ENCODE measurements at places on chromosomes 12 and 14. TPM values are rescaled to one million over a fixed set of nuclear protein-coding genes. Genes with fewer than 3 reads are reported as not detected.

GRCh38 chr12:32586390-32586789 lies 92.7 kb upstream of the DNM1L start:
- DNase-seq = no peak

DNA sequence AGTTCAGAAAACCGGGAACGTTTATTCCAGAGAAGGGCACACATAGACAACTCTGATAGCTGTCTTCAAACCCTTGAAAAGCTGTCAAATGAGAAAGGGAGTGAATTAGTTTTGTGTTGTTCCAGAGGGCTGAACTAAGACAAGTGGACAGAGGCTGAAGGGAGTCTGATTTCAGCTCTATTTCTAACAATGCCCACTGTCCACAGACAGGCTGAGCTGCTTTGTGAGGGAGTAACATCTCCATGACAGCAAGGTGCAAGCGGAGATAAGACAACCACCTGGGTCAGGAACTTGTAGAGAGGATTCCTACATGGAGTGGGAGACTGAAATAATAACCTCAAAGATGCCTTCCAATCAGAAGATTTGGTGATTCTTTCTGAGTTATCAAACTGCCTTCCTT lies 25.6 kb upstream of the PARP11 start:
- DNase-seq = no peak

DNA sequence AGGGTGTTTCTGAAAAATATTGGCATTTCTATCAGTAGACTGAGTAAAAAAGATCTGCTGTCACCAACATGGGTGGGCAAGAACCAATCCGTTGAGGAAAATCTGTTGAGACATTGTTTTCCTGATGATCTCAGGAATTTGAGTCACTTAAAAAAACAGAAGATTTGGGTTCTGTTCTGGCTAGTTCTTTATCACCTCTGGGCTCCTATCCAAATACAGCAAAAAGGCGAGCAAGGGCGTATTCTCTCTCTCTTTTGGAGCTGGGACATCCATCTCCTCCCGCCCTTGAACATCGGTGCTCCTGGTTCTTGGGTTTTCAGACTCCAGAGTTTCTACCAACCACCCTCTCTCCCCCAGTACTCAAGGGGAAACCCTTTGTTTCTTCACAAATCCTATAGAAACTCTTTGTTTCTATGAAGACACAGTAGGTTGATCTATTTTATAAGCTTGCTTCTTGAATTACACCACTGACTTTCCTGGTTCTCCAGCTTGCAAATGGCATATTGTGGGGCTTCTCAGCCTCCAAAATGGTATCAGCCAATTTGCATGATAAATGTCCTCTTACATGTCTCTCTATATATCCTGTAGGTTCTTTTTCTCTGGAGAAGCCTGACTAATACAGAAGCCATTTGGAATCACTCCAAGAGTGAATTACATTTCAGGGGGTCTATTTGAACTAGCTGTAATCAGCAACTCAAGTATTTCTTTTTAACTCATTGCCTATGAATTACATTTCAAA lies 263.9 kb upstream of the TMTC1 start:
- peak; percentile 58 for DNase-seq

GRCh38 chr12:39426636-39427240 lies 16.2 kb downstream of the KIF21A start:
- no peak for DNase-seq

DNA sequence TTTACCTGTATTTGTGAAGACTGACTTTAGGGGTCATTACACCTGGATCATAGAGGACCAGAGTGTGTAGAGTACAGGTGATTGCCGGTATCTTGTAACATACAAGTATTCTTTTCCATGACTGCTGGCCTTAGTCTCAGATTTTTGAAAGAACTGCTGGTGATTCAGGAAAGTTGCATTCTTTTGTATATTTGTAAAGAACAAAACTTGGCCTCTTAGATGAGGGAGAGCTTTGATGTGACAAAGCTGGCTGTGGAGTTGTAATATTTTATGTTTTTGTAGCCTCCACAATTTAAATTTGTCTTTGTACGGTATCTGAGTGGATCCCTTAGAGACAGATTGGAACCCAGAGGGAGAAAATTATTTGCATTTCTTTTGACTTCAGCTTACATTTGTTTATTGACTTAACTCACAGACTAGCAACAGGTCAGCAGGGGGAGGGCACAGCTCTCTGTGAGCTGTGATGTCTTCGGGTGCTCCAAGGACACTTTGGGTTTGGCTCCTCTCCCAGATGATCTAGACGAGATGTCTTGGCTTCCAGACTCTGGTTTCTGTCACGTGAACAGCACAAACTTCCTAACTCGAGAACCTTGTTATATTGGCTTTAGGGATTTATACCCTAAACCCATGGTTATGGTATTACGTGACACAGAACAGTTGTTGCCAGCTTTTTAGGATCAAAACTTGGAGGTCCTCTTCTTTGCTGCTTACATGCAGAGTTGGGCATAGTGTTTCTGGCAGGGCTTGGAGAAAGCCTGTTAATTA lies 65.9 kb downstream of the DAAM1 start:
- peak; percentile 88 for DNase-seq

DNA sequence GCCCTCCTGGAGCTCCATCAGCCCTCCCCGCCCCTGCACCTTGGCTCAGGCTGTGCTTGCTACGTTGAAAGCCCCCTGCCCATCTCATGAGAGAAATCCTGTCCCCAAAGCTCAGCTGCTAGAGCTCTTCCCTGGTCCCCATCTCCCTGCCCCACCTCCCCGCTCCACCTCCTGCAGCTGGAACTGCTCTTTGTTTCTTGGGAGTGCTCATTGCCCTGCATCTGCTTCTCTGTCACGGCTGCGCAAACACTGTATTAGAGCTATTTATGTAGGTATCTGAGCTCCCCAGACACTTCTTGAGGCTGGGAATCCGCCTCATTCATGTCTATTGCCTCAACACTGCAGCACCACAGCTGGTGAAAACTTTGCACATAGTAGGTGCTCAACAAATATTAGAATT lies 32.8 kb upstream of the PRIMA1 start:
- DNase-seq = no peak

DNA sequence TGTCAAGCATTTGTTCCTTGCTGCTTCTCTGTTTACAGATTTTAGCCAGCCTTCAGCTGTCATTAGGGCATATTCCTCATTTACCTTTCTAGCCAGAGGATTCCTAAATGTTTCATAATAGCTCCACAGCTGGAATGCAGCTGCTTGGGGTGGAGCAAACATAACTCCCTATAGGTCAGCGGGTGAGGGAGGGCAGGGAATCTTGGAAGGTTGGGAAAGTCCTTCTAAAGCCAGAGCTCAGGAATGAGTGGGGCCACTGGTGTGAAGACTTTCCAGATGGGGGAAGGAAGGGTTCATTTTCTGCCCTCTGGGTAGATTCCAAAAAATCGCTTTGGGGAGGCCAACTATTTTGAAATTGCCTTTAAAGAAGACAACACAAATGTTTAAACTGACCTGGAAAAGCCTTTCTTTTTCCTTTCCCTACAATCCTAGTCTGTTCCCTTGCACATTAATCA lies 16.3 kb upstream of the IRF2BPL start:
- DNase-seq = no peak

- DNase-seq = no peak
Measured at GRCh38 chr14:20489093-20489994, 16.0 kb upstream of the RNASE10 start.

DNA sequence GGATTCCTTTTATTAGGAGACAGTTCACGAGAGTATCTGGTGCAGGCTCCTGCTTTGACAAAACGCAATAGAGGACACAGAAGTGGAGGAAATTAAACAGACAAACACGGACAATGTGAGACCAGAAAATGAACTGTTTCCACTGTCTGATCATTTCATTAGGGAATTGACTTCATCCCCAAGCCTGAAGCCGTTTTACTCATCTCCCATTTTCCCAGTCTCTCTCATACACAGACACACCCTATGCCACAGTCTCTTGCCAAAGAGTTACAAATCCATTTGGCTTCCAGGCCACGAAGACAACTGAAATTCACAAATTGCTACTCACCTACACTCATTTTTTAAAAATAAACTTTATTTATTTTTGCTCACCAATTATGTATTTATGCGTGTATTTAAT lies 1087.8 kb upstream of the TMEM132C start:
- no peak for DNase-seq

- DNase-seq = no peak
Measured at GRCh38 chr12:18430425-18431048, 169.2 kb downstream of the PIK3C2G start.

DNA sequence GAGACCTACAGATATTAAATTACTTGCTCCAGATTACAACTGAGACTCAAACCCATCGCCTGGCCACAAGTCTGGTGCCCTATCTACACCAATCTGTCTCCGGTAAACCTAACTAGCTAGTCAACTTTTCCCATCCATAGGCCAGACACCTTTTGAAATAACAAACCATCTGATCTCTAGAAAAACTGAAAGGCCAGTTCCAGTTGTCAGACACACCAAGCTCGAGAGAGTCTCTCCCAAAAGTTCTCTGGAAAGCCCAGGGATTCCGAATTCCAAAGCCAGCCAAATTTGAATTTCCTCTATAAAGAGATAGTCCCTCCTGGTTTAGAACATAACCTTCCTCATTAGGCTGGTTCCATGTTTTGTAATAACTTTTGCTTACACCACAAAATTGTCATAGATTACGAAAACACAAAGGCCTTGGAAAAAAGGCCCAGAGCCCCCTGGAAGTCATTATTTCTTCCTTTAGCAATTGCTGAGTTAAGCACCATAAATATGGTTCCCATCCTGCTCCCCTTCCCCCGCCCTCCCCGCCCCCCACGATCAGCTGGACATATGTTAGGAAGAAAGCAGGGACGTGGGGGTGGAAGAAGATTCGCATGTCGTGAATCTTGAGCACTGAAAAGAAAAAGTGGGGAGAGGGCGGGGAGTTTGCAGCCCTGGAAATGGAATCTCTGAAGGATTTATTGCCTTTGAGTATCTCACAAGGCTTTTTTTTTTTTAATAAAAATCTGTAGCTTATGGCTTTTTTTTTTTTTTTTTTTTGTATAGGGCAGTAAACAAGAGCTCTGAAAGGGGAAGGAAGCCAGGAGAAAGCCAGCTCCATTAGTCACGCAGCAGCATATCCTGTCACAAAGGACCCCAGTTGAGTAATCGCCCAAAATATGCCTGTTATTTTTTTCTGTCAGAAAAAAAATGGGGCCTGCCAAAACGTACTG lies 110.4 kb downstream of the ZFP36L1 start:
- peak; percentile 97 for DNase-seq

- no peak for DNase-seq
Measured at GRCh38 chr14:23415821-23416778, 8.0 kb upstream of the MYH6 start.

- DNase-seq = no peak
Measured at GRCh38 chr12:107761502-107761904, 566 bp upstream of the PRDM4 start.

- DNase-seq = no peak
Measured at GRCh38 chr14:99728981-99729451, 44.9 kb downstream of the CYP46A1 start.

DNA sequence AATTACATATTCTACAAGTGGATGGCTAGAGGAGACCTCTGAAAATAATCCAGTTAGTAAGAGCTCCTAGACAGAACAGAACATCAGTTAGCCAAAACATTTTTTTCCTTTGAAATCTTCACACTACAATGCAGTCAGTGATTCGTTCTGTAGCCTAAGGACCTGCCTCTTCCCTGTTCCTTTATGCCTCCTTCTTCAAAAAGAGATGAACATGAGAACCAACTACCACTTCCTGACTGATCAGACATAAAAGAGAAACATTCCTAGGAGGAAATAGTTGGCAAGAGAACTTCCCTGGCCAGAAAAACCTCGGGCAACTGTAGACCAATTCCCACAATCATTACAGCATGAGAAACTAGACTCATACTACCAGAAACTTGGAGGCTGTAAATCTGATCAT lies 29.4 kb downstream of the ITPR2 start:
- no peak for DNase-seq

GRCh38 chr12:106195621-106196027 lies 52.2 kb downstream of the CKAP4 start:
- DNase-seq = peak; percentile 46

DNA sequence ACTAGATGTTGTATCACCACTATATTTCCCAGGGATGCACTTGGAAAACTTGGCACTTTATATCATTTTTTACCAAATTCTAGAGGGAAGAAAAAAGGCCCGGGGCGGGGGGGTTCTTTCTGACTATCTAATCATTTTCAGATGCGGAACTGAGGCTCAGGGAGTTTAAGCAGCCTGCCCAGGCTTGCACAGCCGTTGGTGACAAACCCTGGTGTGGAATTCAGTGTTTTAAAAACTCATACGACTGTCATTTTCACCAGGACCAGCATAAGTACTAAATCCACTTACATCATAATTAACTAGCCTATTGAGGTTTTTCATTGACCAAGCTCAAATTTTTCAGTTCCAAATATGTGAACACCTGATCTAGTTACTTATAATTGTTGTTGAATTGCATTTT lies 181.0 kb downstream of the IPO8 start:
- no peak for DNase-seq

Gene KCNH3
- polyA plus RNA-seq = 1.3 TPM

Gene DHRS7
- polyA plus RNA-seq = 90.7 TPM

Gene RD3L
- polyA plus RNA-seq = not detected

Gene PROX2
- 1.1 TPM for polyA plus RNA-seq

Gene TAS2R31
- polyA plus RNA-seq = 0.74 TPM

Gene SLC8A3
- 9.8 TPM for polyA plus RNA-seq

Gene PARP2
- 26.2 TPM for polyA plus RNA-seq

Gene FAM186B
- 0.54 TPM for polyA plus RNA-seq

Gene PIANP
- polyA plus RNA-seq = 3.6 TPM

All from muscle of back (tissue), 13 donors.